Renal cortical epithelial cell (primary cell): ENCODE measurements at places on chromosomes 1 and 21. TPM values are rescaled to one million over a fixed set of nuclear protein-coding genes. Genes with fewer than 3 reads are reported as not detected.

- DNase-seq, result peak; percentile 80
Measured at GRCh38 chr21:27189870-27190269, 223.0 kb upstream of the ADAMTS5 start.

DNA sequence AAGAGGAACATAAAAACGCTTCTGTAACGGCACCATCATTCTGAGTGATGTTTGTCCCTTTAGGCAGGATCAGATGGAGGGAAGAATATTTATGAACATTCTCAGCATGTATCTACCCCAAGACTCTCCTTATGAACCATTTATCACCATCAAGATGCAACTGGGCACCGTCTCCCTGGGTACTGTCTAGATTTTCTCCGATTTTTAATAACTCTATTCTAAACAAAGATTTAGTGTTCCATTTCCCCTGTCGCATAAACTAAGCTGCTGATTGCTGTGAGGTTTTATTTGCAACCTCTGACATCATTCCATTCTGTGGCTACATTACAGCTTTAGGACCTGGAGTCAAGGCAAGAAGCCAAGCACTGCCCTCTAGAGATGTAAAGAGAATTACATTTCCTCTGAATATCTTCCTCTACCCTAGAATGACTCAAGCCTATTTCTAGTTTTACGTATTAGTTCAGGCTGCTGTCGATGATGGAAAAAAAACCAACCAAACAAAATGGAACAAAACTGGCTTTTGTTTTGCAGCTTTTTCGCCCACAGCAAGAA is 130.1 kb upstream of the MAP1LC3C start:
- DNase-seq, result peak; percentile 9

DNA sequence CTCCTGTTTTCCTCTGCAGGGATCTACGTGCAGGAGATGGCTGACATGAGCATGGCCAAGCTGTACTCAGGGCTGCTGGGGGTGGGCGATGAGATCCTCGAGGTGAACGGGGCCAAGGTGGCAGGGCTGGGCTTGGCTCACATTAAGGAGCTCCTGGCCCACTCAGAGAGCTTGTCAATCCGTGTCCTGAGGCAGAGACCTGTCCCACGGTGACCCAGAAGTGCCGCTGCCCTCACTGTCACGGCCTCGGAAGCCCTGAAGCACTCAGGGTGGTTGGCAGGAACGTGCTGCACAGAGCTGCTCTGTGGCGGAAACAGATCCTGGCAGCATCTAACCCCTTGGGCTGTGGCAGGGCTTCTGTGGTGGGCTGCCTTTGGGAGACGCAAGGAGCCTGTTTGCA is 37.6 kb downstream of the KIAA1614 start:
- DNase-seq, result no peak

DNA sequence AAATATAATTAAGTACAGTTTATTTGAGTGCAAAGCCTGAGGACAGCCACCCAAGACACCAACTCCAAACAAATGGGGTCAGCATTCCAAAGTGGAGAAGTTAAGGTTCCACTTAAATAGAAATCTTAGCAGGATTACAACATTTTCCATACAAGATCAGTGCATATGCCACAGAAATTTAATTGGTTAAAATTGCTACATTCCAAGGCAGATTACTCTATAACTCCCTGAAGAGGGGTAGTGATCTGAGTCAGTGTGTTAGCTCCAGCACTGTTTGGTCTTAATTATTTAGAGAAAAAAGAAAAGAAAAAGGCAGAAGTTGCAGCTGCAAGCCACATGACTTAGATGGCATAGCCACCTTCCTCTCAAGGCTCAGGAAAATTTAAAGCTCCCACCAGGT is 297.5 kb downstream of the HHIPL2 start:
- DNase-seq, result no peak

- DNase-seq, result no peak
Measured at GRCh38 chr21:14491269-14491681, 54.8 kb downstream of the SAMSN1 start.

GRCh38 chr1:211619033-211619996 is 40.4 kb upstream of the SLC30A1 start:
- no peak for DNase-seq

DNA sequence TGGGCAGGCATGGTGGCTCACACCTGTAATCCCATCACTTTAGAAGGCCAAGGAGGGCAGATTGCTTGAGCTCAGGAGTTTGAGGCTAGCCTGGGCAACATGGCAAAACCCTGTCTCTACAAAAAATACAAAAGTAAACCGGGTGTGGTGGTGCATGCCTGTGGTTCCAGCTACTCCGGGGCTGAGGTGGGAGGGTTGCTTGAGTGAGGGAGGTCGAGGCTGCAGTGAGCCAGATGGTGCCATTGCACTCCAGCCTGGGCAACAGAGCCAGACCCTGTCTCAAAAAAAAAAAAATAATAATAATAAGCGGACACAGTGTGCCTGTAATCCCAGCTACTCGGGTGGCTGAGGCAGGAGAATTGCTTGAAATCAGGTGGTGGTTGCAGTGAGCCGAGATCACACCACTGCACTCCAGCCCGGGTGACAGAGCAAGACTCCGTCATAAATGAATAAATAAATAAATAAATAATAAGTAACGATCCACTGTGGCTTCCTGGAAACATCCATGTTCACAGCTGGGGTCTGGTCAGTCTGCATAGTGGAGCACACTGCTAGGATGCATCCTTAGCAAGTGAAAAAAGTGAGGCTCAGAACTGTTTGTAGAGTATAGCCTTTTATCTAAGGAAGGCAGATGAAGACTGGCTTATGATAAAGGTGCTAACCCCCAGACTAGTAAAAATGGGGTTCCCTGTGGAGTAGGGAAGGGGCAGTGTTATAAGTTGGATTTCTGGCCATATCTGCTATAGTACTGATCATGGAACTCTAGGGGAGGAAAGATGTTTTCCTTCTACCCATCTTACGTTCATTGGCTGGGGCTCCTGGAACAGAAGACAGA is 15.7 kb downstream of the PKNOX1 start:
- no peak for DNase-seq

DNA sequence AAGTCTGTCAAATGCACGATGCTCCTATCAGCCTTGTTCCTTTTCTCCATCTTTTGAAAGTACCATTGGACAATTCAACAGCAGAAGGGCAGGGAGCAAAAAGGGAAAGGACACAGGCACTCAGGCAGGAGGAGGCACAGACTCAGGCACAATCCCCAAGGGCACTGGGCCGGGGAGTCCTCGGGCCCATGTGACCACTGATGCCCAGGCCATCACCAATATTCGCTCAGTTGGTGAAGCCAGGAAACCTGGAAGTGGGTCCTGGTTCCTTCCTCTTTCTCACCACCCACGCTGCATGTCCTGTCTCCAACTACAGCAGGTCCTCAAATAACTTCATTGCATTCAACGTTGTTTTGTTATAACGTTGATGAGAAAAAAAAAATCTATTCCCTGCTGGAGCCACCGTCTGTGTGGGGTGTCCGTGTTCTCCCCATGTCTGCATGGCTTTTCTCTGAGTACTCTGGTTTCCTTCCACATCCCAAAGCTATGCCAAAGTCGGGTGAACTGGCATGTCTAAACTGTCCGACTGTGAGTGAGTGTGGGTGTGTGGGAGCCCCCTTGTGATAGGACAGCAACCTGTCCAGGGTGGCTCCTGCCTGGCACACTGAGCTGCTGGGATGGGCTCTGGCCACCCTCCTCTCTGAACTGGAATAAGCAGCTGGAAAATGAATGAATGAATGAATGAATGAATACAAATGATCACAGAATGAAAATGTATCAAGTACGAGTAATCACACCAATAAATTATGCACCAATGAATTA is 12.5 kb downstream of the NID1 start:
- no peak for DNase-seq

GRCh38 chr21:36904093-36904666 is 62.3 kb downstream of the HLCS start:
- DNase-seq, result no peak

DNA sequence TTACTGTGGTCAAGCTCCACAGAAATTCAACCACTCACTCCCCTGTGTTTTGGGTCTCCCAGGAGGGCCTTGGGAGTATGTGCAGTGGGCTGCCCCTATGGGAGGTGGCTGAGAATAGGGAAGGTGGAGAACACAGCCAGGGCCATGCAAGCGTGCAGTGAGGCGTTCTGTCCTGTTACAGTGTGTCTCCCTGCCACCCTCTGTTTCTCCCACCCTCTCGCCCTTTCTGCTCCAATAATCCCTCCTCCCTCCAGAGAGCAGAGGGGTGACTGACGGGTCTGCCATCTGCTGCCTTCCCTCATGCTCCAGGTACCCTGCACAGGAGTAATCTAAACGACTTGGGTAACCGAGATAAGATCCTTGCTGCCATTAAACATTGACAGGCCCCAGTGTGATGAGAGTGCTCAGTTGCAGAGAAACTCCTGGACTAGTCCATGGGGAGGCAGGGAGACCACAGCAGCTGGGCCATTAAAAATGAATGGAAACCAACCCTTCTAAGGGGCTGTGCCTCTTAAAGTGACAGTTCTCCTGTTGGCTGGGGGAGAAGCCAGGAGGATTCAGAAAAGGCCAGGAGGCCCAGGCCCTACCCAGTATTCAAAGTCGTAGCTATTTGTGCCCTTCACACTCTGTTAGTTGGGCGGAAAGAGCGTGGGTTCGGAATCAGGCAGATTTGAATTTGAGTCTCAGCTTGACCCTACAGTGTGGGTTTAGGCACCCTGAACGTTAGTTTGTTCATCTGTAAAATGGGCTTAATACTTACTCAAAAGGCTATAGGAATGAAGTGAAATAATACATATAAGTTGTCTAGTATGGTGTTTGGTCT is 22.4 kb upstream of the BTG2 start:
- DNase-seq, result no peak

DNA sequence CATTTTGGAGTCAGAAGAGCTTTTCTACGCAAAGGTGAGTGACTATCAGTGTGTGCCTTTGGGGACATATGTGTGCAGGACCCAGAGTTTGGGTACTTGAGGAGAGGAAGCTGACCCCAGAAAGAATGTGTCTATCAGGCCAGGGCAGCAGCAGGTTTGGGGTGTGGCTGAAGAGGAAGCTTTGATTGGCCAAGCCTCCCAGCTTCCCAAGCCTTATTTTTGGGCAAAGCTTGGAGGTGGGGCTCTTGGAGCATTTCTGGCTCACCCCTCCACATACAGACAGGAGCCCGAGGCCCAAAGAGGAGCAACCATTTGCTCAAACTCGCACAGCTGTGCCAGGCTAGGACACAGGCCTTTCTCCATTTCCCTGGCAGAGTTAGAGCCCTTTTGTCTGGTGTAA is 4.7 kb downstream of the GPR3 start:
- no peak for DNase-seq

- no peak for DNase-seq
Measured at GRCh38 chr1:64343823-64344190, 126.1 kb upstream of the CACHD1 start.

DNA sequence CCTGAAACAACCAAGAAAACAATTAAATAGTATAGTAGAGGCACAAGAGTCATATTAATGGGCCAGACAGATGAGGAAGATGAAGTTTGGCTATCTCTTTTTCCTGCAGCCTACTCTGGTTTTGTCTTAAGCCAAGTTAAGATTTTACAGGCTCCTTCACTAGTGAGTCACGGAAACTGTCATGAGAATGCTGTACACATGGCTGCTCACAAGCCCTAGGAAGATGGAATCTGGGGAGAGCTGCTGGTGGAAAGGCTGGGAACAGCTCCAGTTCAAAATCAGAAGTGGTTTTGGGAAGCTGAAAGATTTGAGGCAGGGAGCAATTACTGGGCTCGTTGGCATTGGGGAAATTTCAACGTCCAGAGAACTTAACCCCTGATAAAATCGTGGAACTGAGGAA is 46.4 kb upstream of the S1PR1 start:
- peak; percentile 57 for DNase-seq

DNA sequence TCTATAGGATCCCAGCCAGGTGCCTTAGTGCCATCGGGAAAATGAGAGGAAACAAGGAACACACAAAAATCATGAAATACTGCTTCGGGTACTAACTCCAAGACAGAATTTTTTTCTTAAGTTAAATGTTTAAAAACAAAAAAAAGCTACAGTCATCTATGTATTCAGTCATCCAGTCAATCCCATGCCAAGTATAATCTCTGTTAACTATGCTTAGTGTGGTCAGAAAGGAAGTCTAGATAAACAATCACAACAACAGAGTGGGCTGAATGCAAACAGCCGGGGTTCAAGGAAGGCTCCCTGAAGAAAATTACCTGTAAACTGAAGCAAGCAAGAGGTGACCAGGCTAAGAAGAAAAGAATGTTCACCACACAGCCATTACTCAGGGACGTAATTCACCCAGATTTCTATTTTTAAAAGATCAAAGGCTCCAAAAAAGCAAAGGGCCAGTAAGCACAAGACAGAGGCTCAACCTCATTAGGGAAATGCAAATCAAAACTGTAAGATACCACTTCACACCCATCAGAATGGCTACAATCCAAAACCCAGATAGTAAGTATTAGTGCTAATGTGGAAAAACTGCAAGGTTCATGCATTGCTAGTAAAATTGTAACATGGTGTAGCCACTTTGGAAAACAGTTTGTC is 53.0 kb downstream of the RERE start:
- DNase-seq, result no peak

DNA sequence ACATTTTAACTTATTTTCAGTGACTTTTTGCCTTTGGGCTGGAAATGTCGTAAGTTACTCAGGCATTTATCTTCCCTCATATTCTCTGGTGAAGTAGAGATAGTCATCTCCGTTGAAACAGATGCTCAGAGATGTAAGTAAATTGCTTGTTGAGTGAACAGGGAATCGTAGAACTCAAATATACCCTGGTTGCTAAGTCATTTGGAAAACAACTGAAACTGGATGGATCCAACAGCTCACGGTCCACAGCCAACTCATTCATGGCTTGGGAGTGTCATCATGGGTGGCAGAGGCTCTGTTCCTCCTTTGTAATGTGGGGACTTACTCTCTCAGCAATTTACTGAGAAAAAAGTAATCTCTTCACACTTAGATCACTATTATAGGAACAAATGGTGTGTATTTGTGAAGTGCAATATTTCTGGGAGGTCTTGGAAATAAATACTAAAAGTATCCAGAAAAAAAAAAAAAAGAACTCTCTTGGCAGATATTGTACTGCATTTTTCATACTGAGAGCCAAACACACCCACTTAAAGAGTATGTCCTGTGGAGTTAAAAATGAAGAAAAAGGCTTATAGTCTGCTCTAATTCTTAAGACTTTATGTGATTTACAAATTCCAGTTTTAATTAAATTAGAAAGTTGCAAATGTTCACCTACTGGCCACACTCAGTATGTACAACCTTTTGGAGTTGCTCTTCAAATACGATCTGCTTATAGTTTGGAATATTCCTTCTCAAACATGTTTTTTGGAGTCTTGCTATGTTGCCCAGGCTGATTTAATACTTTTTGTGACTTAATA is 107.4 kb downstream of the LEPR start:
- DNase-seq, result no peak

DNA sequence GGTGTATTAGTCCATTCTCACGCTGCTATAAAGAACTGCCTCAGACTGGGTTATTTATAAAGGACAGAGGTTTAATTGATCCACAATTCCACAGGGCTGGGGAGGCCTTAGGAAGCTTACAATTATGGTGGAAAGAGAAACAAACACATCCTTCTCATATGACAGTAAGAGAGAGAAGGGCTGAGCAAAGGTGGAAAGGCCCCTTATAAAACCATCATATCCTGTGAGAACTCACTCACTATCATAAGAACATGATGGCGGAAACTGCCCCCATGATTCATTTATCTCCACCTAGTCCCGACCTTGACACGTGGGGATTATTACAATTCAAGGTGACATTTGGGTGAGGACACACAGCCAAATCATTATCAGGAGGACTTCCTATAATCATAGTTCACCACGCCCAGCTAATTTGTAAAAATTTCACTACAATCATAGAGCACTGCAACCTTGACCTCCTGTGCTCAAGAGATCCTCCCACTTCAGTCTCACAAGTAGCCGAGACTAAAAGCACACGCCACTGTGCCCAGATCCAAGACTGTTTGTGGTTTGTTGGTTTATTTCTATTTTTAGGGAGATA is 164.9 kb downstream of the RERE start:
- no peak for DNase-seq

AMY1A gene
- not detected in 2 replicates for total RNA-seq

HFM1 gene
- total RNA-seq, result 0.35 and 0.65 TPM in 2 replicates

BECN2 gene
- not detected in 2 replicates for total RNA-seq
